ENCODE measurements at places on chromosomes 11 and 22.
A peak's percentile ranks its signal among the peaks of the same experiment; 100 is the strongest.

DNA sequence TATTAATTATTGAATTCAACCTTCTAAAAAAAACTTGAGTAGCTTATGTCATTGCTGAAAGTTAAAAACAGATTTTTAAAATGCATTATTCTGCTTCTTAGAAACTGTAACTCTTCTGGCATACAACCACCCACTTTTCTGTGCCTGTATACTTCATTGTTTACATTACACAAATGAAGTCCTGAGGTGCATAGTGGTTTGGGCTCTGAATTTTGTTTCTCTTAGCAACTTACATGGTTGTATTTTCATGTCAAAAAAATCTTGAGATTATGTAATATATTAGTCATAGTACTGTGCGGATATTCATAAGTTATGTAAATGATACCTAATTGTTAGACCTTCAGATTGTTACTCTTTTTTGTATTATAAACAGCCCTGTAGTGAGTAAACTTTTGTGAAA, 12.2 kb downstream of the SC5D start:
- no peak for DNase-seq

GRCh38 chr11:69804769-69805508, 14.3 kb downstream of the FGF3 start:
- DNase-seq, result no peak

GRCh38 chr11:71843858-71844257, 10.9 kb downstream of the DEFB108B start:
- no peak for DNase-seq

DNA sequence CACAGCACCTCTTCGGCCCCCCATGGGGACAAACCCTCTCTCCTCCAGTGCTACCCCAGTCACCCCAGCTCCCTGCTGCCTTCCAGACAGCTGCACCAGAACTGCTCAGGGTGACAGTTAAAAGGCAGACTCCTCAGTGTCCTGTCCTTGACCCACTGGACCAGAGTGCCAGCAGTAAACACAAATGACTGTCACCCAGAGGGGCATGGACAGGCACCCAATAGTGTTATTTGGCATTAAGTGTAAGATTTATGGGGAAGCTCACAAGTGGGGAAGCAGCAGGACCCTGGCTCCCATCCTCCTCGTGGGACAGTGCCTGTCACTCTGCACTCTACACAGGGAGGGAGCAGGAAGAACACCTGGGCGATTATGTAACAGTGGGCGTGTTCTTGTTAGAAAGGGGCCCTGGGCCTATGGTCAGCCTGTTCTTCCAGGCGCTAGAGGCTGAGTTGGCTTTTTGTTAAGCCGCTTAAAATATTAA, 5.0 kb downstream of the RPS19BP1 start:
- no peak for DNase-seq

GRCh38 chr11:8926236-8926635, 6.5 kb downstream of the C11orf16 start:
- no peak for DNase-seq

DNA sequence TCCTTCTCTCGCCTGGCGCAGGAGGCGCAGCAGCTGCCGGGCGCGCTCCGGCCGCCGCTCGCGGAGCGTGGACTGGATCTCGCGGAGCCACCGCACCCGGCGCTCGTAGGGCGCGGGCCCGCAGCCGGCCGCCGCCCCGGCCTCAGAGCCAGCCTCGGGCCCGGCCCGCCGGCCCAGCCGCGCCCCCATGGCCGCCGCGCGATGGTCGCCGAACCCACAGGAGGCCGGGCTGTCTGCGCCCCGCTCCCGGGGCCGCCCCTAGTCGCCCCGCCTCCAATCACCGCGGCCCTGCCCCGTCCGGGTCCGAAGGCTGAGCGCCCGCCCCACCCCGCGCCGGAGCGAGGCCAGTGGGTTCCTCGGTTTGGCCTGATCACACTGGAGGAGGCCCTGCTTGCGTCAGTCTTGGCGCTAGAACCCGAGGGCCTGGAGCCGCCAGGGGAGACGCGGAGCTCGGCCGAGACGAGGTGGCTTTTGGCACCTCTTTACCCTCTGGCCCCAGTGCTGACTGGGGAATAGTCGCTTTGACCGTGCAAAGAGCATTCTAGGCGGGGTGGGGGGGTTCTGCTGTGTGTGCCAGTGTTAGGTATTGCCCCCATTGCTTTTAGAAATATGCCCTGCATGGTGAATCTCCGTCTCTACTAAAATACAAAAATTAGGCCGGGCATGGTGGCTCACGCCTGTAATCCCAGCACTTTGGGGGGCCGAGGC, at the start of gene LRRC75B:
LRRC75B (minus strand) TSS at position 223 of the 708 bp plus-strand sequence; CDS start at position 189, 34 bp downstream.
- DNase-seq, result no peak

- no peak for DNase-seq
These were observed 803.2 kb upstream of the CCDC90B start for GRCh38 chr11:84089072-84090057.

DNA sequence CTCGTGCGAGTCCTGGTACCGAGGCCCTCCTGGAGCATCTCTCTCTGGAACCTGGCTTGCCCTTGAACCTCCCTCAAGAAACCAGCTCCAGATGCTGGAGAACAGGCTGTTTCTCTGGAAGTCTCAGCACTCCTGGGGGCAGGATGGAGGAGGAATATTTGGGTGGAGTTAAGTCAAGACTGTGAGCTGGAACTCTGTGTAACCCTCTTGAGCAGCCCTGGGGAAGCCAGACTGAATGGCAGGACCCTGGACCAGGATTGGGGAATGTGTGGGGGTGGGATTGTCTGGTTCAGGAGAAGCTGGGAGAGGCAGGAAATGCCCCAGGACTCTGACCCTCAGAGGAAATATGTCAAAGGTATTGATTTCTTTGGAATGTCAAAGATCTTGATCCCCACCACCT, 7.7 kb downstream of the CREB3L1 start:
- DNase-seq, result no peak

GRCh38 chr11:10580623-10581022, 12.2 kb upstream of the LYVE1 start:
- no peak for DNase-seq

DNA sequence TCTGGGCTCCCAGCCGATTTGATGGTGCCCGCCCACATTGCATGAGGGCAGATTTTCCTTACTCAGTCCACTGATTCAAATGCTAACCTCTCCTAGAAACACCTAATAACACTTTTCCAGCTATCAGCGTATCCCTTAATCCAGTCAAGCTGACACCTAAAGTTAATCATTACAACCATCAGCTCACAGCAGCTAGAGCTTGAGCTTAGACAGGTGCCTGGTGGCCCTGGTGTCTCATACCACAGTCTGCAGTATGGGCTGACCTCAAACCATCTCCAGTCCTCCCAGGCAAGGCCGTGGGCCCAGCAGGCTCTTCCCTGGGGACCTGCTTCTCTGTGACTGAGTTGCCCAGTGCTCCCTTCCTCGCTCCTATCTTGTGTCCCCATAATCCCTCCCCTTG, 174.4 kb upstream of the NECTIN1 start:
- DNase-seq, result no peak

GRCh38 chr11:60912223-60912850, 1.6 kb upstream of the TMEM109 start:
- DNase-seq, result no peak

DNA sequence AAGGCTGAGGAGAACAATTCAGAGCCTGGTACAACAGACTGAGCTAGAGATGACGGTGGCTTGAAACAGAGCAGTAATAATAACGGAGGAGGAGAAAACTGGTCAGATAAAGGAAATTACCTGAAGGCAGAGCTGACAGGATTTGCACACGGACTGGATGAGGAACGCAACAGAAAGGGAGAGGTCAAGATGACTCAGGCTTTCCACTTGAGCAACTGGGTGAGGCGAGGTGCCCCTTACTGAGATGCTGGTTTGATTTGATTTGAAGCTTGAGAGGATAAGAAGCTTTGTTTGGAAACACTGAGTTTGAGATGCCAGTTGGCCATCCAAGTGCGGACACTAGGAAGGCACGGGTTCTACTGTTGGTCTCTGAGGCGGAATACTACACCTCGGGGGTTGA, 35.4 kb upstream of the NRIP3 start:
- DNase-seq, result no peak

DNA sequence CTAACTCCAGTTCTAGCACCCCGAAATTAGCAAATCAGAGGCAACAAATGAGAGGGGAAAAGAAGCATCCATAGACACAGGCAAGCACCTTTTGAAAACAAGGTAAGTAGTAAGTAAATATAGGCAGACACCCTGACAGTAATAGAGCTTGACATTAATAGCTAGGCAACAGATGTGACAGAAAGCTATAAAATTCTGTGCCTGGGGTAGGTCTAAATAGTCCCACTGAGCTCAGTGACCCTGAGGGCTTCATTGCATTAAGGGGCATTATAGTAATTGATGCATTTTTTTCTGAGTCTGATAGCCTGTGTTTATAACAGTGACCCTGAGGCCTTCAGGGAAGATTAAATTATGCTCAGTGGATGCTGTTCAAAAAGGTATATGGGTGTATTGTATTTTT, 197.1 kb downstream of the HIPK3 start:
- no peak for DNase-seq

DNA sequence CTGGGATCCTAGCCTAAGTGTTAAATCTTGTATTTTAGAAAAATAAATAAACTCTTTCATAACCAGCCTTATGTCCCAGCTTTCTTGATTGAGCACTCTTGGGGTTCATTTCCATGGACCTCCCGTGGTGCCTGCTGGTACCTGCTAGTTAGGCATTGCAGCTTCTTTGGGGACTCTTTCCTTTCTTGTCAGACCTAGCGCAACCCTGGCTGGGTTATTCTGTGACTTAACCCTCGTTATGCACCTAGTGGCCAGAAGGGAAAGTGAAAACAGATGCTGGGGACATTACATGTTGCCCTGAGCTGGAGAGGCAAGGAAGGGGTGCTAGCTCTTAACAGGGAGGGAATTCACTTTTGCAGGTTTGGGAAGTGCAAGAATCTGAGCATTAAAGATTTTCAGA, 46.8 kb downstream of the APIP start:
- DNase-seq, result no peak

GRCh38 chr11:8261291-8261690, 2.4 kb downstream of the LMO1 start:
- DNase-seq, result no peak

DNA sequence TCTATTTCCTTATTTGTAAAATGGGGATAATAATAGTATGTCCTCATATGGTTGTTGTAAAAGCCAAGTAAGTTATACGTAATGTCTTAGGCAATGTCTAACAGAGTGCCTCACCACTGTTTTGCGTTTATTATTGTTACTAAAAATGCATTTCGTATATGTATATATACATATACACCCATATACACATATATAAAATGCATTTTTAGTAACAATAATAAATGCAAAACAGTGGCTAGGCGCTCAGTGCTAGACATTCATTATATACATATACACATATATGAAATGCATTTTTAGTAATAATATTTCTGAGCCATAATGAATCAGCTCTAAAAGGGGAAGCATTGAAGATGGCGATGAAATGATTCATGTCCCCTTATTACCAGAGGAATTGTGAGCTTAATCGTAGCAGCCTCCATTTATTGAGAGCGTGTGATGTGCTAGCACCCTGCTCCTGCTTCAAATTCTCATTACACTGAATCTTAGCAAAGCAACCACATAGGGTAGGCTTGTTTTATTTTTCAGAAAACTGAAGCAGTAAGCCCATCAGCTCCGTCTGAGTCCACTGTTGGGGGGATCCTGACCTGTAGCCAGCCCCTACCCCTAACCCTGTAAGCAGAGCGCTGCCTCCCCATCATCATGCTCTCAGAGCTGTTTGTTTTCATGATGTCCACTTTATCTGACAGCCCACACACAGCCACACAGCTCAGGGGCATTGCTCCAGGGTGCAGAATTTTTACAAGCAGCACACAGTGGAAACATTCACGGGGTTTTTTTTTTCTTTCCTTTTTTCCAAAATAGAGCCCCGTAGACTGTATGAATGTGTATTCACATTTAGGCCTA, 97.1 kb upstream of the NAV2 start:
- no peak for DNase-seq

DNA sequence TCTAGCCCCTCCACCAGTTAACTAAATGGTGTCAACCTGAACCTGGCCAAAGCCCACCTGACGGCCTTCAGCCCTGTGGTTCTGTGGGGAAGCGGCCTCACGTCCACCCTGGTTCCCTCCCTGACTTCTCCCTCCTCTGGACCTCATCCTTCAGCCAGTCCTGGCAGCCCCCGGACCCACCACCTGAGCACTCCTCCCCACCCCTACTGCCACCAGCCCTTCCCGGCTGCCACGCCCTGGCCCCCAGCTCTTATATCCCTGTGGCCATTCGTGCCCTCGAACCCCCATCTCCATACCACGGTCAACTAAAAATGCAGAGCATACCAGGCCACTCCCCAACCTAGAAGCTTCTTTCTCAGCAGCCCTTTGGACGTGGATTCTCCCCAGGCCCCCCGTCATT, 4.2 kb upstream of the MDK start:
- no peak for DNase-seq

DNA sequence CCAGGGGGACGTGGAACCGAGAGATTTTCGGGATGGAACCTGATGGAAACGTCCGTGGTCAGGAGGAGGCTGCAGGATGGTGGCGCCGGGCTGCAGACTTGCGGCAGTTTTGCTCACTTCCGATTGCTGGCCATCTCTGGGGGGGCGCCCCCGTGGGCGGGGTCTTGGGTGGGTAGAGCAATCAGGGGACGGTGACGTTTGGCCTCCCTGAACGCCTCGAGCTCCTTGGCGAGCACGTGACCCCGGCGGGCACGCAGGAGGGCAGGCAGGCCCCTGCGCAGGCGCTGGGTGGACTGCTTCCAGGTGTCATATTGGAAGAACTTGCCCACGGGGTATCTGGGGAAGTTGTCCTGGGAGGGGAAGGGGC, 6.3 kb downstream of the IGF2 start:
- no peak for DNase-seq

- DNase-seq, result no peak
These were observed 5.1 kb downstream of the DGCR2 start for GRCh38 chr22:19117111-19117512.

GRCh38 chr11:17865765-17866428, 131.3 kb downstream of the KCNC1 start:
- no peak for DNase-seq

- DNase-seq, result no peak
These were observed 3.1 kb upstream of the LGALS1 start for GRCh38 chr22:37672206-37672919.

DNA sequence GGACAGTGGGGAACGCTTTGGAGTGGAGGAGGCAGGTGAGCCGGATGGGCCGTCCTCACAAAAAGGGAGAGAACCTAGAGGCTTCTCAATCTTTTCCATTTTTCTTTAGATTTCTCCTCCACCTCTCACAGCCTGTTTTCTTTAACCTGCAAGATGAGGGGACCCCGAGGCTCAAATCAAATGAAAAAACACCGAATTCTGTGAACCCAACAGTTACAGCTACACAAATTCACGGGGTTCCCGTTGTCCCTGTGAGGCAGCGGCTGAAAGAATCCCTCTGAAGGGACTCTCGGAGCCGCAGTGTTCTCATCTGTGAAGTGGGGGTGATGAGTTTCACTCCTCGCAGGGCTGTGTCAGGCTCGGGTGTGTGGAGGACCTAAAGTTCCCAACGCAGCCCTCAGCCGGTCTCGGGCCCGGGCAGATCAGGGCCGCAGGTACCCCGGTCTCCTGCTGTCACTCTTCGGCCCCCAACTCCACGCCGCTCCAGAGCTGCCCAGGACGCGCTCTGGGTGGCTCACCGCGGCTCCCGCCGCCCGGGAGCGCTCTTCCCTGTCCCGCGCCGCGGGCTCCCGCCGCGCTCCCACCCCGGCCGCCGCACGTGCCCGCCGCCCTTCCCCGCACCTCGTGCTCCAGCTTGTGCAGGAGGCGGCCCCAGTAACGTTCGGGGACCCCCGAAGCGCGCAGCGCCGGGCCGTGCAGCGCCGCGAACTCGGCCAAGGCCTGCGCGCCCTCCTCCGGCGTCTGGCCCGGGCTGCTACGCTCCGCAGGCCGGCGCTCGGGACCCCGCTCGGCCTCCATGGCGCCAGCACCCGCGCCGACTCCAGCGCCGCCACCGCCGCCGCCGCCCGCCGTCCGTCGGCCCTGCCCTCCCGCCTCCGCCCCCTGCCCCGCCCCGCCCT, at the start of gene TTLL12:
TTLL12 (minus strand) TSS at position 863 of the 899 bp plus-strand sequence; CDS start at position 798, 65 bp downstream.
- DNase-seq, result peak; percentile 64

- DNase-seq, result no peak
These were observed 4.1 kb downstream of the PITPNM1 start for GRCh38 chr11:67500831-67501715.

Data from stimulated activated CD4-positive, alpha-beta T cell treated with anti-CD3 and anti-CD28 coated beads, Interleukin-2, amount 100 ng/mL, for 24 hours (primary cell).